AG20443 (cell line): ENCODE measurements at places on chromosomes 3 and 15.
A peak's percentile ranks its signal among the peaks of the same experiment; 100 is the strongest.

- DNase-seq, result no peak
These were observed 146.1 kb upstream of the KBTBD8 start for GRCh38 chr3:66851894-66852613.

GRCh38 chr15:69490356-69491037 is 37.9 kb downstream of the RPLP1 start:
- DNase-seq, result peak; percentile 25

GRCh38 chr15:87860743-87861142 is 395.8 kb downstream of the NTRK3 start:
- DNase-seq, result no peak

- DNase-seq, result no peak
These were observed 65.7 kb downstream of the CMTM8 start for GRCh38 chr3:32303977-32304881.

DNA sequence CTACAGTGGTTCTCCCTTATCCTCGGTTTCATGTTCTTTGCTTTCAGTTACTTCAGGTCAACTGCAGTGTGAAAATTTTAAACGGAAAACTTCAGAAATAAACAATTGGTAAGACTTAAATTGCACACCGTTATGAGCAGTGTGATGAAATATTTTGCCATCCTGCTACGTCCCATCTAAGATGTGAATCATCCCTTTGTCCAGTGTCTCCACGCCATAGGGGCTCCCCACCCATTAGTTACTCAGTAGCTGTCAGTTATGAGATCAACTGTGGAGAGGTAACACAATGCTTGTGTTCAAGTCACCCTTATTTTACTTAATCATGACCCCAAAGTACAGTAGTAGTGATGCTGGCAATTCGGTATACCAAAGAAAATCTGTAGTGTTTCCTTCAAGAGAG is 47.4 kb downstream of the TJP1 start:
- no peak for DNase-seq

- no peak for DNase-seq
These were observed 110.7 kb upstream of the C3orf80 start for GRCh38 chr3:160114355-160114995.

GRCh38 chr3:5498981-5499380 is 311.5 kb downstream of the EDEM1 start:
- no peak for DNase-seq

DNA sequence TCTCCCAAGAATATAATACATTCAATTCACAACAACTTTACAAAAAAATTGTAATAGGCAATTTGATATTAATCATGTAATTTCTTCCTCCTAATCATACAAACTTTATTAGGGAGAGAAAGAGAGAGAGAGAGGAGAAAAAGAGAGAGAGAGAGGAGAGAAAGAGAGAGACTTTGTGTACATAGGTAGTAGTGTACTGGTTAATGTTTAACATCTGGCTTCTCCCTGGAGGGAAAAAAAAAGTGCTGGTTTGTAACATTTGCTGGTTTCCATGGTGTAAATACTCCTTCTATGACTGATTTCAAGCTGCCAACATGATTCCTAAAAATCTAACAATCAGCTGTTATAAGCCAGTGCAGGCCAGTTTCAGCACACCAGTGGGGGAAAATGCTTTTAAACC is 98.0 kb upstream of the ARHGEF26 start:
- no peak for DNase-seq

- DNase-seq, result no peak
These were observed 733.0 kb downstream of the ZPLD1 start for GRCh38 chr3:103167850-103168249.

GRCh38 chr3:23035927-23036640 is 167.0 kb upstream of the UBE2E2 start:
- no peak for DNase-seq

GRCh38 chr3:159763011-159763601 is 225.5 kb upstream of the IL12A start:
- DNase-seq, result peak; percentile 83

DNA sequence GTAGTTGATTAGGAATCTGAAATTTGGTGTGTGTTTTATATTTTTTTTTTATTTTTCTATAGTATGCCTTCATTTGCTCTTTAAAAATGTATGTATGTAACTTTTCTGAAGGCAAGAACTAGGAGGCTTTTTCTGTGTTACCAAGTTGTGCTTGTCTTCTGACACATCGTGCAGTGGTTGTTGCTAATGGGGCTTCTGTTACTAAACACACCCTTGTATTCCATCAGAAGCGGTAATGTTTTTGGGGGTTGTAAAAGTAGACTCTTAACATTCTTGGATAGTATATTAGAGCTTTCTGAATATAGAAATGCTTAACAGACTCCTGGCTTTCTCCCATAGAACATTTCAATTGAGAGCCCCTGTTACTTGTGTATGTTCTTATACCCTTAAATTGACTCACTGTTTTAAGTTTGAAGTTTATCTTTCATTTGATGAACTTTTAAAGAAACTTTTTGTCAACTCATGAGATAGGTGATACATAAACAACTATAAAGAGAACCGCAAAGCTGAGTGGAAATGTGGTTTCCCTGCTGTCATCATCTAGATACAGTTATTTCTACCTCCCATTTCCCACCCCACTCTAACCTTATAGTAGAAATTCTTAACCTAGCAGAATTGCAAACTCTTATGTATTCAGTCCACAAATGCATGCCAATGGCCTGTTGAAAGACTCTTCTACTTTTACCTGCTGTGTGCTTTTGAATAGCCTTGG is 2.5 kb downstream of the TIPARP start:
- no peak for DNase-seq

GRCh38 chr15:49309889-49310288 is 113.2 kb upstream of the FGF7 start:
- no peak for DNase-seq

GRCh38 chr3:126181398-126181725 is 976 bp upstream of the ALDH1L1 start:
- no peak for DNase-seq

DNA sequence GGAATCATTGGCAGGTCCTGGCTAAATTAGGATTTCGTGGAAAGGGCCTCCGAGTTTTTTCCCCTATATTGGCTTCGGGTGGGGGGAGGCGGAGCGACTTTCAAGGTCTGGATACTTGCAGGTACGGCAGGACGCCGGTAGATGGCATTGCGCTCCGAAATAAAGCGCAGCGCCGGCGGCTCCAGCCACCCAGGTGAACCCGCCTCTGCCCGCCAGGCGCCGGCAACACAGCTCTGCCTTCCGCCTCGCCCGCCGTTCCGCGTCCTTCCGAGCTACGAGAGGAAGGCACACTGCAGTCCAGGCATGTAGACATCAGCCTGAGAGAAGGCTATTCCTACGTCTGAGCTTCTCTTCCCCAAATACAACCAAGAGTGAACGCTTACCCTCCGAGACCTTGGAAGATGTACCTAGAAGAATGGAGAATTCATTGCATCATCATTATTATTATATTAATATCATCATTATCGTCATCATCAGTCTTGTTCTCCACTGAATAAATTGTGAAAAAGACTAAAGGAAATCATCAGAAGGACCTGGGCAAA is 514.1 kb downstream of the MECOM start:
- peak; percentile 87 for DNase-seq

DNA sequence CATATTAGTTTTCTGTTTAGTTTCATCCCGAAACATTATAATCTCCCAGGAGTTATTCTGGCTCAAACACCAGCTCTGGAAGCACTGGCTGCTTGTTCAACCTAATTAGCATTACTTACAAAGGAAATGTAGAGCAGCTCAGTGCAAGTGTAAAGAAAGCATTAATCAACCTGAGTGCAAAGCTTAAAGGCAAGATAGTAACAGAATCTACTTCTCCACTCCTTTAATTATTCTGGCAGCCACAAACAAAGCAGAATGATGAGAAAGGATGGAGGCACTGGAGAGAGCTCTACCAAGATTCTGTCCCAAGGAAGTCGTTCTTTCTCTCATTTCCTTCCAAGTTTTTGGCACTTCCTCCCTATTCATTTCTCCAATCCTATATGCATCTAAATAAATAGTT is 1384.0 kb downstream of the ZPLD1 start:
- no peak for DNase-seq

GRCh38 chr15:90750186-90750585 is 33.0 kb downstream of the BLM start:
- DNase-seq, result no peak

- no peak for DNase-seq
These were observed 458.3 kb downstream of the EDEM1 start for GRCh38 chr3:5645692-5646410.

DNA sequence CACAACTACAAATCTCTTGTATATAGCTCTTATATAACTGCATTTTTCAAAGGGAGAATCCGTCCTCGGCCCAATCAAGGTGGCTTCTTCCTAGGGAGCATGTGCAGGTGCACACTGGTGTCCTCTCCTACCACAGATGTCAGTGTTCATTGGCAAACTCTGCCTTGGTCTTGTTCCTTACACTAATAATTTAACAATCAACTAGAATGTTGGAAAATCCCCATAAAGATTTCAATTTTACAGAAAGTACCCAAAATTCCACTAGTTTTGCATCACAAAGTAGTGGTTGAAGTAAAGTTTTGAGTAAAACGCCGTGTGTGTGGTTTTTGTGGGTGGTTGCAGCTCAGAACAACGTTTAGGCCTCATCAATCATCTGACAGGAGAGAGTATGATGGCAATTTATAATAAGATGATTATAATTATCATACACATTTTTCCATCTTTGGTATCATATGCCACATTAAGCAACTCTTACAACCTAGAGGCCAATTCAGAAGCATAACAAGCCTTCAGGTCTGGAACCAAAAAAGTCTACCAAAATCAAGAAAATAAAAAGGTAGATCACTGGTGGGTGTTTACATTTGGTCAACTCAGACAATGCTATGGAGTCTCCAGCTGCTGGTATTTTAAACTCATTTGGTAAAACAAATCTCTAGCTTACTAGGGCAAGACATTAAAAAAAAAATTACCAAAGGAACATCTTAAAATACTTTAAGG is 128.9 kb upstream of the BHLHE40 start:
- DNase-seq, result no peak

DNA sequence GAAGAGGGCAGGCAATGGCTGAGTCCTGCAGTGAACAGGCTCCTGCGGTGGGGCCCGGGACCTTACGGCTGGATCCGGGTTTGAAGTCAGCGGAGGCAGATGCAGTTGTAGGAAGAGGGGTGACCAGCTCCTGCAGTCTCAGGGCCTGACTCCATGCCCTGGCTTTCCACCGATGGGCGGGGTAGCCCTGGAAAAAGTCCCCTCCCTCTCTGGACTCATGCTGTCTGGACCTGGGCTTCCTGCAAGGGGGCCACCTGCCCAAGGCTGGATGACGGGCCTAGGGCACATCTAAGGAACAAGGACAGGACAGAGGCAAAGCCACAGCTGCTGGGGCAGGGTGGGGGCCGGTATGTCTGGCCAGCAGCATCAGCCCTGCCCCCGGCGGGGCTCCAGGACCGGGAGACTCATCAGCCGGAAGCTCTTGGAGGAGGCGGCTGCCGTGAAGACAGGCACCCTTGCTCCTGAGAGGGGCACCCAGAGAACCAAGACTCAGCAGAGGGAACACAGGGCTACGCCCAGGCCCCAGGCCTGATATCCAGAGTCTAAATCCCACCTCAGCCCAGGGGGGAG is 12.8 kb downstream of the IQSEC1 start:
- no peak for DNase-seq

DNA sequence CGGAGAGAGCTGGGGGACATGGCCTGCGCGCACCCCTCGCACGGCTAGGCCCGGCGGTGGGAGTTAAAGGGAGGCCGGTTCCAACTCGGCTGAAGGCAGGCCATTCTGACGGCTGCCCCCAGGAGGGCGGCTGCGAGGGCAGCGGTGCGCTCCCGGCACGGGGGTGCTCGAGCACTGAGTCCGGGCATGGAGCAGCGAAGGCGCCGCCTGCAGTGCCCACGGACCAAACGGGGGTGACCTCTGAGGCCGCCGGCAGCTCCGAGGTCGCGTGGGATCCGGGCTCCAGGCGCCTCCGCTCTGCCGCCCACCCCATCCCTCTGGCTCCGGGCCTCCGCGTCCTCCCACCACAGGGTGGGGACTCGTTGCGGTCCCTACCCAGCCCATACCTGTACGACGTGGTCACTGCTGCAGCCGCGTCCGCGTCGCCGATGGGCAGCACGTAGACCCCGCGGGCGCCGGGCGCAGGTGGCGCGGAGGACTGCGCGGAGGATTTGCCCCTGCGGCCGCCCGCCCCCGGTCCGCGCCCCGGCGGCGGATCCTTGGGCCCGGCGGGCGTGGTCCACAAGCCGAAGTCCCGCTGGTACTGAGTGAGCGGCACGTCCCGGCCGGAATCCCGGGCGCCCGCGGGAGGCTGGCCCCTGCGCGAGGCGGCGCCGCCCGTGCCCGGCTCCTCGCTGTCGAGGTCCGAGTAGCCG is 469 bp downstream of the MAP6D1 start:
- peak; percentile 54 for DNase-seq

- DNase-seq, result no peak
These were observed 20.9 kb downstream of the AMOTL2 start for GRCh38 chr3:134353171-134353825.

DNA sequence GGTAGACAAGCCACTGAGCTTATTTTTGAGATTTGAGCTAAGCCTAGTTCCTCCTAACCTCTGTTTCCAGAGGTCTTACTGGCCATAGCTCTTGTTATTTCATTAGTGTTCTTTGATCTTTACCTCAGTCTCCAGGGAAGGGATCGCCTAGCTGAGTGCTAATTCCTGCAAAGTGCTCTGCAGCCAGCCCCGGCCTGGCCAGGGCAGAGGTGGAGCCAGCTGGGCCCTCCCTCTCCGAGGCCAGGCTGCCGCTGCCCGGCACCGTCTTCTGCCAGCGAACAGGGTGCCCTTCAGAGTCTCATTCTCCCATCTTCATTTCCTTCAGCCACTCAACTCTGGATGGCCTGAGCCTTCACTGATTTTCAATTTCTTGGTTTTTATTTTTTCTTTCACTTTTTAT is 19.7 kb downstream of the FAN1 start:
- DNase-seq, result no peak
